ENCODE measurements at places on chromosomes 2 and 18. TPM values are rescaled to one million over a fixed set of nuclear protein-coding genes. Genes with fewer than 3 reads are reported as not detected.

GRCh38 chr2:100842241-100842922 lies 22.4 kb downstream of the NPAS2 start:
- no peak for DNase-seq

- DNase-seq: no peak
These were observed 35.1 kb downstream of the HDHD2 start for GRCh38 chr18:47115205-47115604.

- DNase-seq: no peak
These were observed 27.3 kb downstream of the GPC1 start for GRCh38 chr2:240462707-240463273.

DNA sequence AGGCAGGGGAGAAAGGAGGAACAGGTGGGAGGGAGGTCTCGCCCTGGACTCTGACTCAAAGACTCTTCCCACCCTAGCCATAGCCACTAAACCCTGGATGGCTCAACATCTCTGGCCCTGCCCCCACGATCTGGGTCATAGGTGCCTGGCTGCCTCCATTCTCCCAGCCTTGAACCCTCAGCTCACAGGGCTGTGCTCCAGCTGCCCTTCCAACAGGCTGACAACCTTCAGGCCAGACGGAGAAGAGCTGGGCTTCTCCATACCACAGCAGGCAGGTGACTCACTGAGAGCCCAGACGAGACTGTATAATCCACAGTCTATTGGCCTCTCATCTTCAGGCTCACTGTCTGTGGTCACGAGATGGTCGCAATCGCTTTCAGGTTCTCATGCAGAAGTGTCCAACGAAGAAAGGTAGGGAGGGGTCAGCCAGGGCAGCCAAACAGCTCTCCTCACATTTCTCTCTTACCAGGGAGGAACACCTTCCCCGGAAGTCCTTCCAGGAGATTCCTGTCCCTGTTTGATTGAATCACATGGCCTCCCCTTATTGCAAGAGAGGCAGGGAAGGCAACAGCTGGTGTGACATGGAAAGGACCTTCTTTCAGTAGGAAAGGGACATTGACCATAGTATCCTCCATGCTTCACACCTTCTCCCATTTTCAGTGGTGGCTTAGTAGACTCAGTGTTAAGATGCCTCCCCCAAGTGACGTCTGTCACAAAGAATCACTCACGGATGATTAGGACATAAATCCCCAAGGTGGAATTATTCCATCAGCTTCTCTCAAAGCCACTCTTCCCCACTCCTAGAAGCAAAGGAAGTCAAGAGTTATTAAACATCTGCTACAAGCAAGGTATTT lies 100.1 kb downstream of the MRO start:
- DNase-seq: no peak

- DNase-seq: peak; percentile 96
These were observed at the start of gene PTCD3 for GRCh38 chr2:86105969-86106945. Gene PTCD3, plus strand, starts transcription at chr2:86106235. Its CDS starts 13 bp downstream, at chr2:86106248.

DNA sequence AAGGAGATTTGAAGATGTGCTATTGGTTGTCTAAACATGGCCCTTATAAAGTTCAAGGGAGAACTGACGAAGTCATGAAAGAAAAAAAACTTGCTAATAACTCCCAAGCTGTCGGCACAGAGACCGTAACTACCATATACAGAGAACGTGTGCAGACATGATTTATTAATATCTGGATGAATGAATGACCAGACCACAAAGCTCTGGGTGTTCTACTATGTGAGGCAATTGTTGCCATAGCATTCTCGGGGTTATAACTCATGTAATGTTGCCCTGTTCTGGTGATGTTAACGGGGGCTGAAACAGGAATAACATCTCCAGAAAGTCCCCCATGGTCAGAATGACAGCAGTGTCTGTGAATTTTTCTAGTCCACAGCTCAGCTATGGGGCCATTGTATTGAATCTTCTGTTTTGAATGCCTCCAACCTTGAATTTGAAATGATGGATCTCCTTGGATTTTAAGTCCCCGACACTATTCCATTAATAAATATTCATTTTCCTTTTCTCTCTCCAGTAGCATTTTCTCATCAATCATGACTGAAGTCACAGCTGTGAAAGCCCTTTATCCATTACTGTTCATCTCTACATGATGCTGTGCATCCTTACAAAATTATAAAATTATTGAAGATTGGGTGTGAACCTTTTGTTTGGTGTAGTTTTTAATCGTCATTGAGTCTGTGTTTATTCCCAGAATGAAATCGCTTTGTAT lies 483.4 kb upstream of the KLHL29 start:
- DNase-seq: no peak

DNA sequence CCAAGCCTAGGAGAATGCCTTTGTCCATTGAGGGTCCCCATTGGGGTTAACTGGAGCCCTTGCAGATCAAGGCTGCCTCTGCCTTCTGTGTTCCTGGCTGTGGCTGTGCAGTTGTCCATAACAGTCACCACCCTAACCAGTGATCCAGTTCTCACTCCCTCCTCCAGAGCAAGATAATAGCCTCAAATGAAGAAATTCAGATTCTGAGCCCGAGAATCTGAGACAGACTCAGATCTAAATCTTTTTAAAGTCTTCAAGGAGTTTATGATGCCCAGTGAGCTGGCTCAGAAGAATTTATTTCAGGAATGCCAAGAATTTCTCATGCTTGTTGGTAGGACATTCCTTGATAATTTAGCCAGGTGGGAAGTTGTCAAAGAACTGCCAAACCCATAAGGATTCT lies 44.3 kb upstream of the RAB6C start:
- DNase-seq: no peak

DNA sequence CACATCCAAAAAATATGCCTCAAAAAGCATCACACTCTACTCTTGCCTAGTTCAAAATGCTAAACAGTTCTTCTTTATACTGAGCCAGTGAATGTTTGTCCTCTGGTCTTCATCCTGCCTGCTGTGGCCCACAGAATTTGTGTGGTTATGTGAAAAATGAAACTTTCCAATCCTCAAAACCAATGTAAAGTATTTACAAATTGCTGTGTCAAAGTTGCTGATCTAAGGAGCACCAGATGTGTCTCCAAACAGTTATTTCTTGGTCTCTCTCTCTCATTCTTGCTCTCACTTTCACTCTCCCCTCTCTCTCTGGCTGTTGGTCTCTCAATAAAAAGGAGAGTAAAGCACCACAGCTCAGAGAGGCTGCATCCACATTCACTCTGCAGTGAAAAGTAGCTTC lies 23.0 kb downstream of the EPHA4 start:
- DNase-seq: no peak

- DNase-seq: no peak
These were observed 169.2 kb upstream of the DTNA start for GRCh38 chr18:34540897-34541296.

GRCh38 chr2:149579972-149580882 lies 7.3 kb downstream of the MMADHC start:
- DNase-seq: no peak

- DNase-seq: no peak
These were observed 161.4 kb upstream of the GULP1 start for GRCh38 chr2:188130317-188130716.

DNA sequence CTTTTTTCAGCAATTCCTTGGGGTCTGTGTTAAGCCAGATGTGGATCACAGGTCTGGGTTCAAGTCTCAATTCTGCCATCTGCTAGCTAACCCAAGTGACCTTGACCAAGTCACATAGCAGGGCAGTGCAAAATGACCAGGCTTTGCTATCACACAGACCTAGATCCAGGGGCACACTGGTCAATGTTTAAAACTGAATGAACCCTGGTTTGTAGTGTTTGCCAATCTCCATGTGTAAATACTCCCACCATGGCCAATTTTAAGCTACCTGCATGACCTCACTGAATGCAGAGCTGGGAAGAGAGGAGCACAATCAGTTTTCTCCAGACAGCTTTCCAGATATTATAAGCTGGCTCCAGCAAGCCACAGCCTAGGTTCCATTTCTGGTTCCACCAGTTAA lies 142.9 kb downstream of the CHST9 start:
- DNase-seq: no peak

GRCh38 chr2:147945660-147946059 lies 74.9 kb downstream of the ORC4 start:
- DNase-seq: no peak

DNA sequence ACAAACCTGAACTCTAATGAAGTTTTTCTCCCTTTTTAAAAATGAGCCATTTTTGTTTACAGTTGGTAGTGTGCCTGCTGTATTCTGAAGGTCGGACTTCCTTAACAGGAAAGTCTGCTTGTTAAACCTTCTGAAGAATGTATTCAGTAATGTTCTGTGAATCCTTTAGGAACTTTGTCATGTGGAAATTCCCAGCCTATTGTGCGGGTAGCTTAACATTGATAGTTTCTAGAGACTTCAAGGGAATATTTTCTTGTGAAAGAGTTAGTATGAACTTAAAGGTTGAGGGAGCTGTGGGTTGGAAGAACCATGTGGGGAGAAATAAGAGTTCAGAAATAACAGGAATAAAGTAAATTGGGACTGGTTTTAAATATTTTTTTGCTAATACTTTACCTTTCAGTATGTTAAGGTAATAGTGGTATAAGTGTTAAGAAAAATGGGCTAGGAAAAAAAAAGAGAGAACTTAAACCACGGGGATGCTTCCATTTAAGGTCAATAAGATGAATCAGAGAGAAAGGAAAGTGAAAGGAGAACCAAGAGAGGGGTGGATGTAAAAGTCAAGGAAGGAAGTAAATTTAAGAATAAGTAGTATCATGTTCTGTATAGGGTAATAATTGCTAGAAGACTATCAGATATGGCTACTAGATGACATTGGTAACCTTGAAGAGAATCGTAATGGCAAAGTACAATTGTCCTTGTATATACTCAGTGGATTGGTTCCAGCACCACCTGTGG lies 90.5 kb downstream of the PMS1 start:
- no peak for DNase-seq

- DNase-seq: no peak
These were observed 109.0 kb downstream of the ACAA2 start for GRCh38 chr18:49704334-49704733.

- DNase-seq: peak; percentile 39
These were observed 238.8 kb downstream of the ZNF407 start for GRCh38 chr18:74836296-74837139.

DNA sequence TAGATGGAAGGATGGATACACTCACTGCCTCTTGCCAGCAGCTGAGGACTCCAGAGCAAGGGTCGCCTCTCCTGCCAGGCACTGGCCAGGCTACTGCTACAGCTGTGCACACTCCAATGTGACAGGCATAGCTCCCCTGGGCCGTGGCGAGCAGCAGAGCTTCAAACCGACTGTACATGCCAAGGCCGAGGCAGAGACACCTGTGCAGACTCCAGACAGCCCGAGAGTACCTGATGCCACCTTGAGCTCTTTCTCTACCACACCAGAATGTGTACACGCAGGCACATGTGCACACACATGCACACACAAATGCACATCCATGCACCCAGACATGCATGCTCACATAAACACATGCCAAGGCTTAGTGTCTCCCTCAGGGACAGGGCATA lies 508.3 kb upstream of the MYT1L start:
- peak; percentile 9 for DNase-seq

DNA sequence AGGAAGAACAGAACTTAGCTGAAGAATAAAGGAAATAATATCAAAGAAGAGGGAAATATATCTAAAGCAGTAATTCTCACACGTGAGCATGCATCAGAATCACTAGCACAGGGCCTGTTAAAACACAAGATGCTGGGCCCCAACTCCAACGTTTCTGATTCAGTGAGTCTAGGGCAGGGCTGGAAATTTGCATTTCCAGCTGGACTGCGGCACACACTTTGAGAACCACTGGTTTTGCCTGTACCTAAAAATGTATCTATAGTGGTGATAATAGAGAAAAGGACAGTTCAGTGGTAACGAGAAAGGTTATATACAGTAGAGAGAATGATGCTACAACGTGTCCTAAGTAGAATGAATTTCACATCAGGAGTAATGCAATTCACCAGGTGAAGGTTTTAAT lies 11.2 kb downstream of the REV1 start:
- DNase-seq: no peak

HOXD4 gene
- total RNA-seq: 3.6 TPM

GALNT14 gene
- 0.15 TPM for total RNA-seq

FIGN gene
- total RNA-seq: 0.58 TPM

THSD7B gene
- 0.29 TPM for total RNA-seq

TACR1 gene
- total RNA-seq: 0.37 TPM

AGPS gene
- 64.8 TPM for total RNA-seq

FAM110C gene
- total RNA-seq: 20.1 TPM
